Nephron progenitor cell (in vitro differentiated cells): ENCODE measurements at places on chromosomes 5 and 9.

DNA sequence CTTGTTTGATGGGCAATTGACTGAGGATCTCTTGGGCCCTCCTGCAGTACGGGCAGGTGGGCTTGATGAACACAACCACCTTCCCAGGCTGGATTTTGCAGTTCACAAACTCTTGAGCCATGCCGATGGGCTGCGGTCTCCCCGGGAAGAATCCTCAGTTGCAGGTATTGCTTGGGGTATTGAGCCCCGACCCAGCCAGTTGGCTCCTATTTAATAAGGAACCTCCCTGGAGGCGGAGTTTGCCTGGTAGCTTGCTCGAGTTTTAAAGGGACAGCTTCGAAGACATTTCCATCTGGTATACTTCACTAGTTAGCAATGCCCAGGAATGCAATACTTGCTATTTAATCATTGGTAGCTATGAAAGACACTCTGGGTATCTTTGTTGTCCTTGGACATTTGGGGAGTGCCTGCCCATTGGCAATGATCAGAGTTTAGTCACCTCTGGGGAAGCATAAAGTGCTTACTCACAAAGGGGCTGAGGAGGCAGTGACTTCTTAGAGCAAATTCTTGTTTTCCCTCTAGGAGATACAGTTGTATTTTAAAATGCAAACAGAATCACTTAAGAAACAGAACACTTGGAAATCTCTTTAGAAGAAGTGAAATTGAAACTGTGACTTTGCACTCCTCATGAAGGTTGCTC lies at the start of gene GLRX:
Gene GLRX, minus strand, starts transcription at position 185 of the 640 bp plus-strand sequence. Its CDS starts 64 bp downstream, at position 121.
- DNase-seq, result peak; percentile 48

DNA sequence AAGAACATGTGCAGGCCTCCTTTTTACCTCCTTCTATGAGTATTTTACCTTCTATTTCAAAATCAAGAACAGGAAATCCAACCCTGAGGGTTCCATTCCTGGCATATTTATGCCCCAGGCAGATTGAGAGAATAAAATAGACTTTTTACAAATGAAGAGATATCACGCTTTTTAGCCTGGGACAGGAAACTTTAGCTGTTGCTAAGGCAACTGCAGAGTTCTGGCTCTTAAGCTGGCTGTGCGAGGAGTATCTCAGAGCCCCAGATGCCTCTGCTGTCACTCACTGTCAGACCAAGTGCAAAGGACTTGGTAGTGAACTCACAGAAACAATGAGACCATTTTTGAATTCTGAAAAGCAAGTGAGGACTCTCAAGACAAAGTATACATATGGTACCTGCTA lies 69.5 kb upstream of the HSPB3 start:
- DNase-seq, result no peak

- peak; percentile 76 for DNase-seq
These were observed 113.7 kb downstream of the TRPM6 start for GRCh38 chr9:74773886-74774479.

DNA sequence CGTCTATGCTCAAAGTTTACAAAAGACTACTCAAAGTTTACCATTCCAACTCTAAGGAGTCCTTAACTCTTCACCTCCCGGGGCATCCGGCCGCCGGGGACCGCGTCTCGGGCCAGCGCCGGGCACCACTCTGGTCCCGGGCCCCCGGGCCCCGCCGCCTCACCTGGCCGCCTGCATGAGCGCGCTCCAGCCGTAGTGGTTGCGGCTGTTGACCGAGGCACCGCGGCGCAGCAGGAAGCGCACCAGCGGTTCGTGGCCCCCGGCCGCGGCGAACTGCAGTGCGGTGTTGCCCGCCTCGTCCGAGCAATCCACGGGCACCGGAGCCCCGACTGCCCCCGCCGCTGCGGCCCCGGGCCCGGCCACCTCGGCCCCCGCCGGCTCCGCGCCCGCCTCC lies 388 bp downstream of the ANKS6 start:
- no peak for DNase-seq

GRCh38 chr5:114018186-114018585 lies 343.7 kb upstream of the KCNN2 start:
- no peak for DNase-seq

DNA sequence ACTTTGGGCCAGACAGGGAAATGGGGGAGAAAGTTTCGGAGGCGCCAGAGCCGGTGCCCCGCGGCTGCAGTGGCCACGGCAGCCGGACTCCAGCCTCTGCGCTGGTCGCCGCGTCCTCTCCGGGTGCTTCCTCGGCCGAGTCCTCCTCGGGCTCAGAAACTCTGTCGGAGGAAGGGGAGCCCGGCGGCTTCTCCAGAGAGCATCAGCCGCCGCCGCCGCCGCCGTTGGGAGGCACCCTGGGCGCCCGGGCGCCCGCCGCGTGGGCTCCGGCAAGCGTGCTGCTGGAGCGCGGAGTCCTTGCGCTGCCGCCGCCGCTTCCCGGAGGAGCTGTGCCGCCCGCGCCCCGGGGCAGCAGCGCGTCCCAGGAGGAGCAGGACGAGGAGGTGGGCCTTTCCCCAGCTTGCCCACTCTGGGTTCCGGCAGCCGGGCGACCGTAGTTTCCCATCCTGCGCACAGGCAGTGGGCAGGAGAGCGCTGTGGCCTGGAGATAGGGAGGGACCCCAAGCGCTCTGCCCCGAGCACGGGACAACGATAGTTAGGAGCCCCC lies 516 bp downstream of the MAST4 start:
- DNase-seq, result peak; percentile 61

DNA sequence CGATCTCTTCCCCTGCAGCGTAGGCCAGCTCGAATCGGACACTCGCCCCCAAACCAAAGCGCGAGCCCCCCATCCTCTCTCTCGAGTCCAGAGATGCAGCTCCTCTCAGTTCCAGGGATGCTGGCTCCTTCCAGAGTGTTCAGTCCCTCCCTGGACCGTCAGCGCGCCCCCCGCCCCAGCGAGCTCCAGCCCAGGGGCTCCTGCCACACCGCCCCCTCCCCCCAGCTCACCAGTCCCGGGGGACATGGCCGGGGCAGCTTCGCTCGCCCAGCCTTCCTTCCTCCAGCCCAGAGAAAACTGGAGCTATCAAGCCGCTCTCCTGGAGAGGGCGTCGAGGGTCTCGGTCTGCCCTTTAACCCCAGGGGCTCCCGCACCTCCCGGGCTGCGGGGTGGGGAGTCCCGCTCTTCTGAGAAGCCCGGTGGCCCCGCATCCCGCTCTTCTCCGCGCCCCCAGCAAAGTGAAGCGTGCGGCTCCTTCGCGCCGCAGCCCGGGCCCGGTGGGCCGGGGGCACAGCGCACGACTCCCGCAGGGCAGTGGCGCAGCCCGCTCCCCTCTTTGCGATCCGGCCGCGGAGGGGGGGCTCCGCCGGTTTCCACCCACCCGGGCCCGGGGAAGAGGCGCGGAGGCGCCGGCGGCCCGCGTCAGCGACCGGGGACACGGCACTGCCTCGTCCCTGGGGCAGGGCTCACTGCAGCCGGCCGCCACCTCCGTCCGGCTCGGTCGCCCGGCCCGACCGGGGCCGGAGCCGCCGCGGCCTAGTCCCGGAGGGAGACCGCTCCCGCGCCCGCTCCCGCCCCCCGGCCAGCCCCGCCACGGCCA lies 587 bp downstream of the MIER3 start:
- peak; percentile 79 for DNase-seq

- DNase-seq, result no peak
These were observed 476.1 kb upstream of the ACO1 start for GRCh38 chr9:31908158-31908890.

DNA sequence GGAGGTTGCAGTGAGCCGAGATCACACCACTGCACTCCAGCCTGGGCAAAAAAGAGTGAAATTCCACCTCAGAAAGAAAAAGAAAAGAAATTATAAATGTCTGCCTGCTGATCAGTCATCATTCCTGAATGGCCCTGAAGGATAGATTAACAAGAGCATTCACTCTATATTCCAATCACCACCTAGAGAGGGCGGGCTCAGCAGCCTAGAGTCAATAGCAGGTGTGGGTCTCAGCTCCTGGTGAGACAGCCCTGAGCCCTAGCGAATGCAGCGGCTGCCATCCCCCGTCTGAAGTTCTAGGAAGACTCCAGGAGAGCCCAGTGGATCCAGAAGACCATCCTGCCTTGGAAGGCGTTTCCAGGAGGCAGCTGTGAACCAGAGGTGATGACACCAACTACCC lies 12.0 kb downstream of the FBP1 start:
- no peak for DNase-seq

- DNase-seq, result no peak
These were observed 35.7 kb upstream of the ROR2 start for GRCh38 chr9:91985692-91986091.

DNA sequence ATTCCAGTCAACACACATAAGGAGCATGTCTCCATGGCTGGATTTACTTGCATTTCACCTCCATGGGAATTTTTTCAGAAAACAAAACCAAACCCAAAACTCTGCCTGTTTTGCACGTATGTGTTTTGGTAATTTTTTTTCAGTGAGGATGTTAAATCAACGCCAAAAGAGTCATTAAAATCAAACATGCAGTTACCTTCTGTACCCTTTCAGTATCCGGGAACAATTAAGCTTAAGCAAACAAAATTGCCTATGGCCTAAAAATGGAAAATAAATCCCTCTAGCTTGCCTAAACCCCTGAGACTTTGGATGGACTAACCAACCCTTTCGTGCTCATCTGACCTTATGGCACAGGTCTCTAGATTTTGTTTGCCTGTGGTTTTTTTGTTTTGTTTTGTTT lies 209.2 kb upstream of the KLF4 start:
- DNase-seq, result no peak

DNA sequence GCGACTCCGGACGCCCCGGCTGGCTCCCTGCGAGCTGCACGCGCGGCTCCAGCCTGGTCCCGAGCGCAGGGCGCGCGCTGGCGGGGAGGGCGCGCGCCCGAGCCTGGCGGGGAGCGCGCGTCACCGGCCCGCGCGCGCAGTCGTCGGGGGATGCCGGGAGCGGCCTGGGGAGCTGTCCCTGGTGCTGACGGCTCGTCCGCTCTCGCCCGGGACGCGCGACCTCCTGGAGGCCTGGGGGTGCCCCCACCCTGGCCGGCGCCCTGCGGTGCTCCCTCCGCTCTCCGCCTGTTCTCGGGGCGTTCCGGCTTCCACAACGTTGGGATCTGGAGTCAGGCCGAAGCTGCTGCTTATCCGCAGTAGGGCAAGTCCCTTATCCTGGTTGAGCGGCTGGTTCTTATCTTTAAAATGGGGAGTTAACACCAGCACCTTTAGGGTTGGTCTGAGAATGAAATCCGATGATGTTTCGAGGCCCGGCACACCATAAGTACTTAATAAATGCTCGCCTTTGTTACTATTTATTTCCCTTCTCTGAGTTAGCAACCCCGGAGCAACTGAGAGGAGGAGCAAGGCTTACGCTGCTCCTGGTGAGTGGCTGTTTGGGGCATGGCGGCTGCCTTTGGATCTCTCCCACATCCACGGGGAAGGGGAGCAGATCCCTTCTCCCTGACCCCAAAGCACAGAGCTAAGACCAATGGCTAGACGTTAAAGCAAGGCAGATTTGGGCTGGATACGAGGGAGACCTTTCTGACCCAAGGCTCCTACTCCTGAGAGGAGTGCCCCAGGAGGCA lies at the start of gene FAM163B:
Gene FAM163B, minus strand, starts transcription at position 79 of the 788 bp plus-strand sequence. CDS start 29,166 bp downstream, outside the sequence.
- DNase-seq, result peak; percentile 96

DNA sequence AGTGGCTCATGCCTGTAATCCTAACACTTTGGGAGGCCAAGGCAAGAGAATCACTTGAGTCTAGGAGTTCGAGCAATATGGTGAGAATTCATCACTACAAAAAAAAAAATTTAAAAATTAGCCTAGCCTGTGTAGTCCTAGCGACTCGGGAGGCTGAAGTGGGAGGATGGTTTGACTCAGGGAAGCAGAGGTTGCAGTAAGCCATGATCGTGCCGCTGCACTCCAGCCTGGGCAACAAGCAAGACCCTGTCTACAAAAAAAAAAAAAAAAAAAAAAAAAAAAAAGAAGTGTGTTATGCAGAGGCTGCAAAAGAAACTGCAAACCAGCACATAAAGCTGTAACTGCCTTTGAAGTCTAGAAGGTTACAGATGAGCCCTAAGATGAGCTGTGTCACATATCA lies 116.9 kb upstream of the SLC1A3 start:
- DNase-seq, result no peak

DNA sequence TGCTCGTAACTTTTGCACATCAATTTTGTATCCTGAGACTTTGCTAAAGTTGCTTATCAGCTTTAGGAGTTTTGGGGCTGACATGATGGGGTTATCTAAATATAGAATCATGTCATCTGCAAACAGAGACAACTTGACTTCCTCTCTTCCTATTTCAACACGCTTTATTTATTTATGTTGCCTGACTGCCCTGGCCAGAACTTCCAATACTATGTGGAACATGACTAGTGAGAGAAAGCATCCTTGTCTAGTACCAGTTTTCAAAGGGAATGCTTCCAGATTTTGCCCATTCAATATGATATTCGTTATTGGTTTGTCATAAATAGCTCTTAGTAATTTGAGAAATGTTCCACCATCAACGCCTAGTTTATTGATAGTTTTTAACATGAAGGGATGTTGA lies 65.4 kb upstream of the CDH12 start:
- DNase-seq, result no peak

- DNase-seq, result no peak
These were observed 57.8 kb downstream of the ERGIC1 start for GRCh38 chr5:172891716-172892421.

DNA sequence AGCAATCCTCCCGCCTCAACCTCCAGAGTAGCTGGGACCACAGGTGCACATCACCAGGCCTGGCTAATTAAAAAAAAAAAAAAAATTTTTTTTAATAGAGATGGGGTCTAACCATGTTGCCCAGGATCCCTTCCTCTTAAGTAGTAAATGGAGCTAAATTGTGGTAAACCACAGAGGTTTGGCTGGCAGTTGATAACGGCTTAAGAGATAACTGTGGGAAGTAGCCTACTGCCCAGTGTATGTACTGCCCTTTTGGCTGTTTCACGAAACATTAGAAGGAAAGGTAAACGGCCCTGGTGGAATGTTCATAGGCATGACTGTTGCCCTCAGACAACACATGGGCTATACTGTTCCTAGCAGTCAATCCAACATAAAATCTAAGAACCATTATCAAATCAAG lies 44.4 kb downstream of the HMGCR start:
- DNase-seq, result no peak
